Airway epithelial cell (primary cell): ENCODE measurements at places on chromosomes 13 and 19. TPM values are rescaled to one million over a fixed set of nuclear protein-coding genes. Genes with fewer than 3 reads are reported as not detected.

The CEACAM16 gene
- total RNA-seq = not detected in 2 replicates

The KLK15 gene
- total RNA-seq = not detected in 2 replicates

The SWSAP1 gene
- 2.5 and 4.3 TPM in 2 replicates for total RNA-seq

The RDH8 gene
- not detected in 2 replicates for total RNA-seq

The DCLK1 gene
- 0.14 TPM in 1 of 2 replicates, not detected in the other for total RNA-seq

The SIGLEC8 gene
- total RNA-seq = not detected in 2 replicates

The ZNF682 gene
- 1.3 and 9.0 TPM in 2 replicates for total RNA-seq

The FFAR3 gene
- not detected in 2 replicates for total RNA-seq

The ONECUT3 gene
- total RNA-seq = 0.28 TPM in 2 replicates

The C19orf85 gene
- not detected in 2 replicates for total RNA-seq
